Central memory CD4-positive, alpha-beta T cell (primary cell): ENCODE measurements at places on chromosomes 7 and 10.

GRCh38 chr7:78284945-78285344, 486.4 kb downstream of the PHTF2 start:
- DNase-seq, result no peak

DNA sequence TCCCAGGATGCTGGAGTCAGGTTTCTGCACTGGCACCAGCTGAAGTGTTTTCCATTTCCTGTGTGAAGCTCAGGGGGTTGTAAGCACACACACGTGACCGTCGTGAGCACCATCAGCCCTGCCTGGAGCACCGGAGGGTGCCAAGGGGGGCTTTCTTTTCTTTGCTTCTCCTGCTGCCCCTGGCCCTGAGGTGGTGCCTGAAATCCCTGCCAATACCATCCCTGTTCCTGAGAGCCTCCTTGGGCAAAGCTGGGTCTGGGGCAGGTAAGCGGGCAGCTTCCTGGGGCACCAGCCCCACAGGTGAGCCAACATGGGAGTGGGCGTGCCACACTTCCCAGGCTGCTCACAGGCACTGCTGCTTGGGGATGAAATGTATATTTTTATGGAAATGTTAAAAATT, 593.6 kb downstream of the DNAJB6 start:
- DNase-seq, result no peak

DNA sequence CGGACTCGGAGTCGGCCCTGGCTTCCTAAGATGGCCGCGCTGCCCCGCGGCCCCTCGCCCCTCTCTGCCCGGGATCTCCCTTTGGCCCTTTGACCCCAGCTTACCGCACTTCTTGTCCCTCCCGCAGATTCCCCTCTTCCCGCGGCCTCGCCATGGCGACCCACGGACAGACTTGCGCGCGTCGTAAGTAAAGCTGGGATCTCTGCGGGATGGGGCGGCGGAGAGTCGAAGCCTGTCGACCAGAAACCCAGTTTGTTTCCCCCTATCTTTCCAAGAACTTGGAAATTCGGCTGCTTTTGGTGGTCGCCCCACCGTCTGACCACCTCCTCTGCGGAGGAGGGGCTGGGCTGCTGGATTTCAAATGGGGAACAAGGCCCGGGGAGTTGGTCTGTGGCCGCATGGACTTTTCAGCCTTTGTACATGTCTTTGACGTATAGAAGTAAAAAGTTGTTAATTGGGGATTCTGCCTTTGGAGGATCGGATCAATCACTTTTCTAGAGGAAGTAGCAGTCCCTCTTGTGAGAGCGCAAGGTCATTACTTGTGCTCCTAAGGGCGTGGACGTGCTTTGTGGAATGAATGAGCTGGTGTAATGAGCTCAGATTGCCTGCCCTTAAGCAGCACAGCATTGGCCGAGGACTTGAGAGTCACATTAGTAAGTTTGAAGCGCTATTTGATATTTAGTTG, 553 bp downstream of the VDAC2 start:
- DNase-seq, result peak; percentile 23

DNA sequence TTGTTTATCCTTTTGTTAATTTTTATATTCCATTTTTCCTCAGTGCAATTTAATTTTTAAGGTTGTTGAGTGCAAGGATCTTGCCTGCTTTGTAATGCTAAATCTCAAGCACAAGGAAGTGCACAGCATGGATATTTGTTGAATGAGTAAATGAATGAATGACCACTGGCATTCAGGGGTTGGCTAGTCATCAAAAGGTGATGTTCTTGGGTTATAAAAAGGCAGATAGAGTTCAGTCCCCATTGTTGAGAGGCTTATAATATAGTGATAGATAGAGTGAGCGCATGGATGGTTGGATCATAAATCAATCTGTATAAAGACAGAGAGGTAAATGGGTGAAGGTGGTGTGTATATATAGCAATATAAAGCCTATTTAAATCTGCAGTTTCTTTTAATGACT, 193.2 kb upstream of the KLF6 start:
- no peak for DNase-seq

GRCh38 chr7:87231711-87232110, 12.2 kb upstream of the TMEM243 start:
- no peak for DNase-seq

DNA sequence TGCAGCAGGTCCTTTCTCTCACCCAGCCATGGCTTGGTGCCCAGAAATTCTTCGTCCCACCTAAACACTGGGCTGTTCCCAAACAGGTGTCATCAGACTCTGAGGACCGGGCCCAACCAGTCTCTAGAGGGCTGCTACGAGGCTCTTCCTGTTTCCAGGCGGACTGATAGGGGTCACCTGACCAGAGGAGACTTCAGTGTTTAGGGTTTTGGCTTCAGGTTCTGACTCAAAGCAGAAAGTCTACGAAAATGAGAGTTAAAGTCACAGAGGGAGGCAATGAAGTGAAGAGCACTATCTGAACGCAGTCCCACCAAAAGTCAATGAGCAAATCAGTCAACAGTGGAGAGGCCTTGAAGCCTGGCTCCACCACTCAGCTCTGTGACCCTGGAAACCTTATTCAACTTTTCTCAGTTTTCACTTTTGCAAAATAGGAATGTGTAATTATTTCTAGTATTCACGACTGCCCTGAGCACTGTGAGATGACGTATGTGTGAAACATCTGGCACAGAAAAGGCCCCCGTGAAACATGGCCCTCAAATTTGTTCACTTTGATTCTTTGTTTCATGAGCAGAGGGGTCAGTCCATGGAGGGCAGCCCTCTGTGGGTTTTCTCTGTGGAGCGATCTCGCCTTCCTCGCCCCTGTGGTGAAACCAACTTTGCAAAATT, 189.9 kb upstream of the PDE1C start:
- no peak for DNase-seq

DNA sequence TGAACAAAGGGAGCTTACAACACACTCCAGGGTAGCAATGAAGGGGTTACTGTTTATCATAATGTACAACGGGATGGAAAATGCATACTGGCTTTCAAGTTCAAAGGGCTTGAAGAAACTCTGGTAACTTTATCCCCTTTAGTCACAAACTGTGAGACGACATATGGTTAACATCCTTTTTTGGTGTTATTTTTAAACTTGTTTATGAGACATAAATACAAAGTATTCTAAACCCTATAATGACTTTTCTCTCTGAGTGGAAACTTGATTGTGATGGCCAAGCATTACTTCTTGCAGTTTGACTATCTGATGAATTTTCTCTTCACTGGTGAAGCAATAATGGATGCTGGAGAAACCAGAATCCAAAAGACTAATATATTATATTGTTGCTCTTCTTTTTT, 62.0 kb upstream of the SEMA3A start:
- DNase-seq, result no peak

GRCh38 chr10:28217848-28218247, 85.0 kb downstream of the MPP7 start:
- no peak for DNase-seq

DNA sequence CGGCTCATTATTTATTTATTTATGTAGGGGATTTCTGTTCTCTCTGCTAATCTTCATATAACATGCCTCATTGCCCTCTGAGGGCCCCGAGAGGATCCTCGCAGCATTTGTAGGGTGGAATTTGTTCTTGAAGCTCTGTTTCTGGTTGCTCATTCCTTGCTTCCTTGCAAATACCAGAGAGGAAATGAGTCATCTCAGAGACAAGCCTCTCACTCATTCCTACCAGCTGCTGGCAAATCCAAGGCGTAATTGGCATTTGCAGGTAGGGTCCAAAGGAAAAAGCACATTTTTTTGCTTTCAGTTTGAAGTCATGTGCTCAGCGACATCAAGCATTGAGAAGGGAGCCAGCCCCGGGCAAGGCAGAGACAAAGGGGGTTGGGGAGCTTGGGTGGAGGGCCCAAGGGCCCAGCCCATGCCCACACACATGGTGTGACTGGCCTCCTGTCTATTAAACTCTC, 501.6 kb downstream of the GALNT17 start:
- DNase-seq, result no peak

- no peak for DNase-seq
Measured at GRCh38 chr10:113129117-113129516, 179.1 kb downstream of the TCF7L2 start.

GRCh38 chr7:151498495-151498894, 21.2 kb downstream of the RHEB start:
- no peak for DNase-seq

DNA sequence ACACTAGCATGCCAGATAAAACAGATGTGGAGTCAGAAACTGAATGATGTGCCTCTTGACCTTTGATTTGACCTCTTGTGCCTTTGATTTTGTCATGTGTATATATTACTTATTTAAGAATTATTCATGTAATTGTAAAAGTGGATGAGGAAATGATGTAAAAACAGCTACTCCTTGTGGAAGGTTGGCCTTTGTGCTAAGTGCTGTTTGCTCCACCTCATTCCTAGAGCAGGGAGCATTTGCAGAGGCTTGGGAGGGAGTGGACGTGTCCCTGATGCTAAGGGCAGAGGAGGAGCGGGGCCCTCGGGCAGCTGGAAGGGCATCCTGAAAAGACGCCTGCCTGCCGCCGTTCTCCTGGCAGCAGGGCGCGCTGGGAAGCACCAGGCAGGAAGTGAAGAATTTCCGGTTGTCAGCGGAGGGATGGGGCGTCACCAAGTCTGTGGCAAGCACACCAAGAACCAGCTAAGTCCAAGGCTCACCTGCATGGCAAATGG, 197.6 kb upstream of the ZNF32 start:
- no peak for DNase-seq

GRCh38 chr10:122102146-122102868, 113.3 kb downstream of the TACC2 start:
- DNase-seq, result no peak

GRCh38 chr7:159020987-159021386, 123.7 kb downstream of the VIPR2 start:
- DNase-seq, result no peak

DNA sequence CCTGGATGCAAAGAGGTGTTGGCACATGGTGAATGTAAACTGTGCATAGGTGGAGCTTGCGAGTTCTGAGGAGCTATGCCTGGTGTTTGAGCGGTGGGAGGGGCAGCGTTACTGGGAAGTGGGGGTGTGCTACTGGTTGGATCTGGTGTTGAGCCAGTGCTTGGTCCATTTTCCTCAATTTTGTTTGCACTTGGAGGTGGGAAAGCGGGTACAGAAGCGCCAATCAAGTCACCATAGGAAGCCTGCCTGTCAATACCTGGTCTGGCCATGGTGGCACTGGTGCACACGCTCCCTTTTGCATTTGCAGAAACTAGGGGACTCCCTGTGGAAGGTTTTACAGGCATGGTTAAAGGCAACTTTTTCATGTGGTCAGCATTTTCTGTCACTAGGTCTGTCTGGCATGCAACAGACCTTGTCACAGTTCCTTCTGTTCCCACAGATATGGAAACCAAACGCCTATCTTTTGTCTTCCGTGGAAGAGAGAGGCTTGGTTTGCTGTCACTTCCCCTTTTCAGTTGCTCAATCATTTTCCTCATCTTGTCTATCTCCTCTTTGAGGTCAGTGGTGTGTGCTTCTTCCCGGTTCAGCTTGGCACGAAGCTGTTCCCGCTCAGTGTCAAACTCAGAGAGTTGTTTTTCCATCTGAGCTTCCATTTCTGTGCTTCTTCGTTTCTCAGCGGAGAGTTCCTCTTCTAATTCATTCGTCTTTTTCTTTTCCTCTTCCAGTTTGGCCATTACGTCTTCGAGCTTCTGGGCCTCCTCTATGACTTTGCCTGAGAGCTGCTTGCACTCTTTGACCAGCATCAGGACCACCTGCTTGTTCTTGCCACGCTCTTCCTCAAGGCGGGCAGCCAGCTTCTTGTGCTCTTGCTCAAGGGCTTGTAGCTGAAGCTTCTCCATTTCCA, 81.1 kb downstream of the CTTNBP2 start:
- DNase-seq, result no peak

DNA sequence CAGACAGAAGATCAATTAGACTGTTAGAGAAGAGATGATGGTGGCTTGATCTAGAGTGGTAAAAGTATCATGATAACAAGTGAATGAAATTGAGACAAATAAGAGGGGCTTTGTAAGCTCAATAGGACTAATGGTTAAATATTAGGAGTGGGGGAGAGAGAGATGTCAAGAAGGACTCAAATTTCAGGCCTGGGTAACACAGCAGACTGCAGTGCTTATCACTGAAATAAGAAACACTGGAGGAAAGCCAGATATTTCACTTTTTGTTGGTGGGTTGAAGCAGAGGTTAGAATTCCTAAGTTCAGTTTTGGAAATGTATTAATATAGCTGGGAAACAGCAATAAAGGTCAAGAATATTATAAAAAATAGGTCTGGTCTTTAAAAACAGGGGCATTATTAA, 74.6 kb downstream of the ORC5 start:
- no peak for DNase-seq

DNA sequence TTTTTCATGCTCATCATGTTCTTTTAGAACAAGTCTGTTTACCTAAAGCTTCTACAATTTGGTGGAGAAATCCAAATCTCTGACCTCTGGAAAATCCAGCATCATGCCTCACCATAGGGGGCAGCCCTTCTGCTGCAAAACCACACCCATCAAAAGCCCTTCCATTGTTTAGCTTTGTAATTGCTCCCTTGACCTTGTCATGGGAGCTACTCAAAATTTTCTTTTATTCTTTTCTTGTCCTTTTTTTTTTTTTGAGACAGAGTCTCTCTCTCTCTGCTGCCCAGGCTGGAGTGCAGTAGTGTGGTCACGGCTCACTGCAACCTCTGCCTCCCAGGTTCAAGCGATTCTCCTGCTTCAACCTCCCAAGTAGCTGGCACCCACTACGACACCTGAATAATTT, 234.4 kb downstream of the NEBL start:
- no peak for DNase-seq

GRCh38 chr10:48981310-48981907, 41.8 kb upstream of the LRRC18 start:
- peak; percentile 16 for DNase-seq

DNA sequence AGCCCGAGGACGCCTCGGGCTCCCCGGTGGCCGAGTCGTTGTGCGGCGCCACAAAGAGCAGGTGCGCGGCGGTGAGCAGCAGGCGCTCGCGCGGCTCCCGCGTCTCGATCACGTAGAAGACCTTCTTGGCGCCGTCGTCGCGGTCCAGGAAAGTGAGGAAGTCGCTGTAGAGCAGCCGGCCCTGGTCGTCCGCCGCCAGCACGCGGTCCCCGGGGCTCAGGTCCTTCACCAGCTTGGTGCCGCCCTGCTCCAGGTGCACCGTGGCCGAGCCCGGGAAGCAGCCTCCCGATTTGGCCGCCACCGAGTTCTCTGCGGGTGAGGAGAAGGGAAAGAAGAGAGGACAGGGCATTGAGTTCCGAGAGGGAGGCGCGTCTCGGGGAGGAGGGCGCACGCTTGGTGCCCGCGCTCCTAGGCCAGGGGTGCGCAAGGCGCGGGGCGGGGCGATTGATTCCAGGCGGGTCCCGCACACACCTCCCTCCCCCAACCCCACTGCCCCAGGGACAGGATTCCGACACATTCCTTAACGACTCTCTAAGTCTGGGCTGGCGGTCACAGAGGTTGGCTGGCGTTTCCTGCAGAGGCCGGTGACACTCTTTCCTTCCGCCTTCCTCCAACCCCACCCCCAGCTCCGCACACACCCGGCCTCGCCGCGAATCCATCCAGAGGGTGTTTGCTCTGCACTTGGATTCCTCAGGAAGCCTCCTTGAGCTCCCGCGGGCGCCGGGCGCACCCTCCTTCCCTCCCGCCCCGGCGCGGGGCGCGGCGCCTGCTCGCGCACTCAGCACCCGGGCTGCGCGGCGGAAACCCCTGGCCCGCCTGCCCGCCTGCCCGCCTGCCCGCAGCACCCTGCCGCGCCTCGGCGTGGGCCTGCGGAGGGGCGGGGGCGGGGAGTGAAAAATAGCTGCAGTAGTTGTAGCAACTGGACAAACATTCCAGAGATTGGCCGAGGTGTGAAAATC, 8.6 kb downstream of the SHH start:
- DNase-seq, result no peak

GRCh38 chr10:24261627-24262026, 52.7 kb downstream of the KIAA1217 start:
- no peak for DNase-seq

GRCh38 chr10:133208466-133208865, 21.6 kb upstream of the UTF1 start:
- DNase-seq, result no peak
